ENCODE measurements at places on chromosomes 7 and 10.

DNA sequence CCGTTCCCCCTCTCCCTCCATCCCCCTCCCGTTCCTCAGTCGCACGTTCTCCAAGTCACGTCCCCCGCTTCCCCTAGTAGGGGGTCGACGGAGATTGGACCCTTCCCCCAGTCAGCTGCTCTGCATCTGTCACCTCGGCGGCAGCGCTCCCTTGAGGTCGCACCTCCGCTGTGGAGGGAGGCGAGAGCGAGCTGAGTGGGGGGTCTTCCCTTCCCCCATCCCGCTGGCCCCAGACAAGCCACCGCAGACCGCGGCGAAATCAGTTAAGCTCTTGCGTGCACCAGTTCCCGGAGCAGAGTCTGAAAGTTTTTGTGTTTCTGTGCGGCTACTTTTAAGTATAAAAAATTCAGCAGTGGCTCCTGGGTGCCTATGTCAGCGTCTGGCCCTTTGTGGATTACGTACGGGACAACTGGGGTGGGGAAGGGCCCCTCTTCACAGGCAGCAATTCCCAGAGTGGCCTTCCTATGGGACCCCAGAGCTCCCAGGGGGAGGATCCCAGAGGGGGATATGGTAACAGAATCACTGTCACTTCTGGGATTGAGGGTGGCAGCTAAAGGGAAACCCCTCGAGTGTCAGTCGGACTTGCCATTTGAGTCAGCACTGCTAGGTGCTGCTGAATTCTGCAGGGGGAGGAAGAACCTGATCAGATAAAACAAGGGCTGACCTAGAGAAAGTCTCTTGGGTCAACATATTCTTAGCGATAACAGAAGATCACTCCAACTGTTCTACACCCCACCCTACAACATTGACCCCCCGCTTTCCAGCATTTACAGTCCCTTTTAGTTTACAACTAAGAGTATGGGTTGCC is 12.5 kb upstream of the DDIT4 start:
- DNase-seq = no peak

- DNase-seq = no peak
Observed at GRCh38 chr10:110335314-110336064, 30.8 kb upstream of the SMNDC1 start.

DNA sequence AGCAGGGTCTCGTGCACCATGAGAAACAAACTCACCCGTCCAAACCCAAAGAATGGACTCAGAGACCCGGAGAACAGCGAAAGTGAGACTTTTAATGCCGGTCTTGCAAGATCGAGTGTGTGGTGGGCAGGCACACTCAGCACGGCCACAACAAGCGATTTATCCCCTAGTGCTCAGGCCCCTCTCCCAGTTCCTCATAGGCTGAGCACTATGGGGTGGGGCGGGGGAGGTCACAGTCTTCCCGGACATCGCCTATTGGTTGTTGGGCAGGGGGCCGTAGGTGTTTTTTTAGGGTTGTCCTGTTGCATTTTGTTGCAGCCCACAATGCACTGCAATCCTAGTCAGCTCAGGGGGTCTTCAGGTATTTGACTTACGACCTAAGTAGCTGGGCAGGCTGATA is 608.3 kb upstream of the FOXK1 start:
- DNase-seq = no peak

GRCh38 chr10:42551582-42552187 is 86.7 kb downstream of the ZNF33B start:
- DNase-seq = no peak

DNA sequence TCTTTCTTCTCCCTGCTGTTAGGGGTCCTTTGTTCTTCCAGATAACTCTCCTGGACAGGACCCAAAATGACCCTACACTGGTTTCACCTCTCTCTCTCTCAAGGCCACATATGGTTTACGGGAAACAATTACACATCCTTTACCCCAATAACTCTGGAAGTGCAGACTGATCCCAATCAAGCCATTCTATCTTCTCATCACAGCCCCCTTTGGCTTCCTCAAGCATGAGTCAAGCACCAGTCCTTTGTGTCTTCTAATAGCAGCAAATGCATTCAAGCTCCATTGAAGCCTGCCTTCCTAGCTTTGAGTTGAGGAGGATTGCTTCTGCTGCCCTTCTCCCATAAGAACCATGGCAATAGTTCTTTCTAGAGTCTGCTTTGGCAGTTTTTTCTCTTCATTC is 20.2 kb downstream of the C10orf67 start:
- no peak for DNase-seq

DNA sequence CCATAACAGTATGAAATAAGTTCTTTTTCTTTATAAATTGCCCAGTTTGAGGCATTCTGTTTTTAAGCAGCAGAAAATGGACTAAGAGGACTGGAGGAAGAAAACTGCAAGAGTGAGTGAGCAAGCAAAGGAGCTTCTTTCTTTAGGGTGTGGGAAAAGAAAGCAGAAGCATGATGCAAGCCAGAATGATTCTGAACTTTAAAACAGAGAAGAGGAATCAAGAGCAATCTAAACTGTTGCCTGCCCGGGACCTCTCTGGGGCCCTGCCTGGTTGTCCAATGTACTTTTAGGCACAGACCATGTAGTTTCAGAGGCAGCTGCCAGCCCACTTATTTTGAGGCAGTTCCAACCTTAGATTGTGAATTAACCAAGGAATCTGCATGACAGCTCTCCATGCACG is 186.3 kb downstream of the PLPP4 start:
- DNase-seq = no peak

GRCh38 chr7:90225181-90225580 is 13.6 kb downstream of the STEAP2 start:
- DNase-seq = no peak

Data from stimulated activated CD4-positive, alpha-beta T cell treated with anti-CD3 and anti-CD28 coated beads, Interleukin-15, amount 100 ng/mL, for 1 hour (primary cell).